Naive thymus-derived CD8-positive, alpha-beta T cell (primary cell): ENCODE measurements at places on chromosomes 1 and 21.
A peak's percentile ranks its signal among the peaks of the same experiment; 100 is the strongest.

GRCh38 chr1:248805876-248806275 lies 19.8 kb downstream of the SH3BP5L start:
- no peak for DNase-seq

- no peak for DNase-seq
Observed at GRCh38 chr21:46482225-46482845, 23.6 kb downstream of the DIP2A start.

GRCh38 chr1:157137408-157138219 lies 581 bp downstream of the ETV3 start:
- no peak for DNase-seq

- DNase-seq: no peak
Observed at GRCh38 chr1:43427524-43427923, 26.2 kb downstream of the HYI start.

GRCh38 chr1:23370709-23371584 lies 1.3 kb upstream of the ZNF436 start:
- DNase-seq: no peak

- peak; percentile 63 for DNase-seq
Observed at GRCh38 chr1:226737819-226738420, 1.2 kb downstream of the ITPKB start.

GRCh38 chr1:223016381-223016780 lies 126.7 kb downstream of the TLR5 start:
- no peak for DNase-seq

DNA sequence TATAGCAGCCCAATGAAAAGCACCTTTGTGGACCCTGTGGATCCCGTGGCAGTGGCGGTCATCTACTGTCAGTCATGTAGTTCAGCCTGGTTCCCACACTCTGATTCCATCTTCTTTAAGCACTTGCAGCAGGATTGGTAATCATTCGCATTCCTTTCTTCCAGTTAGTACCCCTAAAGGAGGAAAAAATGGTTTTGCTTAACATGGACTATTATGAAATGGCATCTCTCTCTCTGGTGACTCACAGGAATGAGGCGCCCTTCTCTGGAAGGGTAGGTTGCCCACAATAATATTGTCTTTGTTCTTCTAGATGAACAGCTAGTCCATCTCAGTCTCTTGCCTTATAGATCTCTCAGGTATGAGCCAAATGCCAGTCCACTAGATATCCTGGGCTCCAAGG lies 127.9 kb upstream of the MROH9 start:
- DNase-seq: no peak

GRCh38 chr1:36323636-36324352 lies at the start of gene EVA1B:
EVA1B (minus strand) TSS chr1:36323645; CDS start chr1:36323037, 608 bp downstream.
- no peak for DNase-seq

GRCh38 chr1:246949956-246950355 lies 18.2 kb upstream of the AHCTF1 start:
- DNase-seq: no peak

DNA sequence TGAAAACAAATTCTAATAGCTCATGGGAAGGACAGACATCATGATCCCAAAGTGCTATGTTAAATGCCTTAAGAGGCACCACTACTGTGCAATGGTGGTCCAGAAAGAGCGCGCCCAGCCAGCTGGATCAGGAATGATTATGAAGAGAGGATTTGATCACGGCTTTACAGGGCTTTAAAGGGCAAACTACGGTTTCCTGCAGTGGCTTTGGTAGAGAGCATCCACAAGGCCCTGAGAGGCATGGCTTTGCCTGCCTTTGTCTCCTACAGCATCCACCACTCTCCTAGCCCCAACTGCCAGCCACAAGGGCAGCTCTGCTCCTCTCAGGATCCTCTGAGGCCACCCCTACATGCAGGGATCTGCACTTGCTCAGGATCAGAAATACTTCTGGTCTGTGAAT lies 40.7 kb downstream of the ZNF281 start:
- DNase-seq: no peak

- DNase-seq: no peak
Observed at GRCh38 chr1:96465441-96465840, 256.1 kb upstream of the PTBP2 start.

DNA sequence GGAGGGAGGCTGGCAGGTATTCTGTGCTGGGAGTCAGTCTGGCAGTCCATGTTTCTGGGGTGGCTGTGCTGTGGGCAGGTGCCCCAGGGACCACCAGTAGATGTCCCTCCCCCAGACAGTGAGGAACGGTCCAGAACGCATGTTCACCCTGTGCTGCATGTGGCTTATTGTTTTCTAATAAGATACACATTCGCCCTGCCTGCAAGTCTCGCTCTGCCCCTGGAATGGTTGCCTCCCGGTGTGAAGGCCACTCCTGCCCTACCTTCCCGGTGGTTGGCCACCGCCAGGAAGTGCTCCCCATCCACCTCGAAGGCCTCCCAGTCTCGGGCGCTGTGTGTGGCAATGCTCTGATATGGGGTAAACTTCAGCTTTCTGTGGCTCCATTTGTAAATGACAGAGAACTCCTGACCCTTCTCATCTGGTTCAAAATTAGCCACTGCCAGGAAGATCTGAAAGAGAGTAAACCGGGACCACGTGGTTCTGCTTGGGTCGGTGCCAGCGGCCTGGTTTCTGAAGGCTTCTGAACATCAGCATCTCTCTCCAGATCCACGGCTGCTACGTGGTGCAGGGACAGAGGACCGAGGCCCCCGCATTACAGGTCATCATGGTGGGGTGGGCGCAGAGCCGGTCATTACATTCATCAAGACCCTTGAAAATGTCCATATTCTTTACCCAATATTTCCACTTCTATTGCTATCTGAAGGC lies 14.5 kb downstream of the KRTAP10-1 start:
- DNase-seq: no peak

DNA sequence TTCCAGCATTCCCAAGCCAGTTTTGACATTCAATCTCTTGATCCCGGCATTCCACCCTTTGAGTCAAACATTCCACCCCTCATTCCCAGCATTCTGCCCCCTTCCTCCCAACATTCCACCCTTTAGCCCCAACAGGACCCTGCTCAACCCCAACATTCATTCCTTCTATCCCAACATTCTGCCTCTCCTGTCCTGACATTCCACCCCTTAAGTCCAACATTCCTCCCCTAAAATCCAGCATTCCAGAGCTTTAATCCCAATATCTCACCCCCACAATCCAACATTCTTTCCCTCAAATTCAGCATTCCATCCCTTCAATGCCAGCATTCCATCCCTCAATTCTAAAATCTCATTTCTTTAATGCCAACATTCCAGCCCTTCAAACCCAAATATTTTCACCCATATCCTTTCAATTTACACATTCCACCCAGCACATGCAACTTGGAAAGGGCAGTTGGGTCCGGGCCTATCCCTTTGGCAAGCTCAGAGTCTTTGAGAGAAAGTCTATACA lies 22.9 kb downstream of the DDX20 start:
- DNase-seq: no peak

DNA sequence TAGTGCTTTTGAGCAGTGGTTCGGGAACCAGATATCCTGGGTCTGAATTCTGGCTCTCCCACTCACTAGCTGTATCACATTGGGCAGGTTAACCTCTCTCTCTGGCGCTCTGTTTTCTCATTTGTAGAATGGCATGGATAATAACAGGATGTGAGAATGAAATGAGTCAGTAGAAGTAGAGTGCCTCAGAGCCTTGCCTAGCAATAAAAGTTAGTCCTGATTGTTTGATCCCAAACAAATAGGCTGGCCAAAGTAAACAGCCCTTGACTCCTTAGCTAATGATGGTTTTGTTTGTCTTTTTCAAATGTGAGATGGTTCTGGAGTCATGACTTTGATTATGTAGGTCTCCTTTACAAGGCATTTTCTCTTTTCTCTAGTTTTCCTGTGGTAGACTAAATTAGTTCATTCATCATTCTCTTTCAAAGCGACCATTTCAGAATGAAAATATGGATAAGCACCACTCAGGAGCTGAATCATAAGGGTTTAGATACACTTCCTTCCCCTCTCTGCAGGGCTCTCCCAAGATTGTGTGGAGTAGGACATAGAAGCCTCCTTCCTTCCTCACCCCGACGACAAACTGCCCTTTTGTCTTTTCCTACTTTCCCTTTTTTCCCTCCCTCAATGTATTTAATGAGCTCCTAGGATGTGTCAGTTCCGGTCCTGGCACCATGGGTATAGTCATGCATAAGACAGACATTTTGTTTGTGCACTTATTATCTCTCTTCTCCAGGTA lies 23.1 kb downstream of the KIAA0040 start:
- DNase-seq: no peak

DNA sequence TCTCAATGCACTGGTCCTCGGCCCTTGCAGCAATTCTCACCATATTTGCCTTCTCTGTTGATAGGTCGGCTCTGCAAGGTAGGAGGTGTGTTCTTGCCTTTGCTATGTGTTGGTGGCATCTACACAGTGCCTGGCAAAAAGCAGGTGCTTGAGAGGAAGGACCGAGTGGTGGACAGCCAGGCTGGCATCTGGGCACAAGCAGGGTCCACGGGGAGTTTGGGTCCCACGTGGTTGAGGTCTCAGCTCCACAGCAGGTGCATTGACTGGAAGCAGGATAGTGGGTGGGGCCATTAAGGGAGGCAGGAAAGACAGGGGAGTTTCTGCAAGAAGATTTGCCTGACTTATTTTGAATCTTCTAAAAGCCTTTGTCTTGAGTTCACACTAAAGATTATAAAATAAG lies 81.2 kb upstream of the WNT4 start:
- no peak for DNase-seq

- no peak for DNase-seq
Observed at GRCh38 chr1:181347495-181348390, 135.6 kb upstream of the CACNA1E start.

DNA sequence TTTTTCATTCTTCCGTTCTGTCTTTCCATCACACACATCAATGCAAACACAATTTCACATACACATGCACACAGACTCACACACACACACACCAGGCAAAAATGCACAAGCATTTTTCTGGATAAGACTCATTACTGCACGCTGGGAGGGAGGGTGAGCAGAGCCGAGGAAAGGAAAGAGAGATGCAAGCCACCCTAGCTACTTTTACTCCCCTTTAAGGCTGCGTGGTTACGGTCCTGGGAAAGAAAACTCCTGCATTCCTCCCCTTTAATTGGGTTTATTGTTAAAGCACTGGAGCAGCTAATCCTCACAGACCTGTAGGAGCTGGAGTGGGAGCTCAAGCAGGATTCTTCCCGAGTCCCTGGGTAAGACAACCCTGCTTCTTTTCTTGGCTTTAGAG lies at the start of gene CAMK1G:
Gene CAMK1G (plus strand): TSS at position 307 of the 400 bp plus-strand sequence. CDS start 11,270 bp downstream, outside the sequence.
- DNase-seq: no peak

GRCh38 chr1:231214918-231215680 lies 25.9 kb upstream of the GNPAT start:
- no peak for DNase-seq

- no peak for DNase-seq
Observed at GRCh38 chr1:207861442-207862177, 49.3 kb downstream of the CD34 start.

- no peak for DNase-seq
Observed at GRCh38 chr1:110250749-110251148, 40.6 kb downstream of the KCNC4 start.
